ENCODE measurements at places on chromosomes 16 and 17.
A peak's percentile ranks its signal among the peaks of the same experiment; 100 is the strongest.

GRCh38 chr17:49071106-49071505 is 61.5 kb upstream of the B4GALNT2 start:
- no peak for DNase-seq

DNA sequence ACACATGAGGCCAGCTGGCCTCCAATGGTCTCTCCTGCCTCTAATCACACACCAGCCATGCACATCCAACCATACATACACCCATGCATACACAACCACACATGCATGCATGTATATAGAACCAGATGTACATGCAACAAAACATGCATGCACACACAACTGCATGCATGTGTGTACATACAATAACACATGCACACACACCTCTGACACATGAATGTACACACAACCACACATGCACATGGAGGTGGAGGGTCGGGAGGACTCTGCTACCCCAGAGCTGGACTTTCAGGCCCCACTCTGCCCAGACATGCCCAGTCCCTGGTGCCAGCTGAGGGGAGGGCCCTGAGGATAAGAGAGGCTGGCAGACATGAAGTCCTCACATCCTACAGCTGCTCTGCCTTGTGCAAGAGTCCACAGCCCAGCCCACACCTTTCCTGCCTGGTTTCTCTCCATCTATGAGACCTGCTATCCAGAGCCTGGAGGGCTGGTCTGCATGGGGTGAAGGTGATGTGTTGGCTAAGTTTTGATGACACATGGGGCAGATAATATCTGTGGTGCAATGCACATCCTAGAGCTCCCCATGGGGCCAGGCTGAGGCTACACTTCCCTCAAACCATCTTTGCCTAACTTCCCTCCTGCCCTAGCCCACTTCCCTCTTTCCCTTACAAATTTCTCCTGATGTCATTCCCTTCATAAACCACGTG is 50.9 kb upstream of the SDK2 start:
- DNase-seq, result no peak

GRCh38 chr16:67415872-67416793 is at the start of gene ZDHHC1:
Gene ZDHHC1 (minus strand): TSS chr16:67416477. CDS start chr16:67407775, 8,702 bp downstream.
- DNase-seq, result peak; percentile 66

DNA sequence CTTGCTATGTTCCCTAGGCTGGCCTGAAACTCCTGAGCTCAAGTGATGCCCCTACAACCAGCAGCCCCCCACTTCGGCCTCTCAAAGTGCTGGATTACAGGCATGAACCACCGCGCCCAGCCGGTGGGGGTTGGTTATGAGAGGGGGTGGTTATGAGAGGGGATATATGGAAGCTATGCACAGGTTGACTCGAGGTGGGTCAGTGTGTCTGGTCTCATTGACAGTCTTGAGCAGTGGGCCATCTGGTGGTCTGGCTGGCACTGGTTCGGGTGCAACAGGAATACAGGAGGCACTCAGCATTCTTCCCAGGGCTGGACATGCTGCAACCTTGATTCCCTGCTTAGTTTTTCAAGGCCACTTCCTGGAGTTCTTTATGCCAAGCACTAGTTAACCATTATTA is 5.6 kb upstream of the STX1B start:
- no peak for DNase-seq

DNA sequence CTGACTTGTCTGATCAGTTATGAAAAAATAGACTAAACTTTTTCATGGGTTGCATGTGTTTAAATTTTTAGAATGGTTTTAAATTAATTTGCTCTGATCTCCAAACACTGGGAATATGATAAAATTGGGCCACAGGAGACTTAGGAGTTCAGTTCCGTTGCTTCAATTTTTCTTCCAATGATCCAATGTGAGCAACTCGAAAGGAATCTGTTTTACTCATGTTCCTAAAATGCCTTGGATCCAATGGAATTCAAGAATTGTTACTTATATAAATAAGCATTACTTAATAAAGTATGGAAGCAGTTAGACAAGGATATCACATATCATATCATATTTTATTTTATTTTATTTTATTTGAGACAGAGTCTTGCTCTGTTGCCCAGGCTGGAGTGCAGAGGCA is 56.0 kb upstream of the NACA2 start:
- DNase-seq, result no peak

GRCh38 chr16:28526201-28527099 is 12.3 kb downstream of the NUPR1 start:
- DNase-seq, result no peak

GRCh38 chr17:56149266-56150036 is 3.8 kb upstream of the ANKFN1 start:
- no peak for DNase-seq

DNA sequence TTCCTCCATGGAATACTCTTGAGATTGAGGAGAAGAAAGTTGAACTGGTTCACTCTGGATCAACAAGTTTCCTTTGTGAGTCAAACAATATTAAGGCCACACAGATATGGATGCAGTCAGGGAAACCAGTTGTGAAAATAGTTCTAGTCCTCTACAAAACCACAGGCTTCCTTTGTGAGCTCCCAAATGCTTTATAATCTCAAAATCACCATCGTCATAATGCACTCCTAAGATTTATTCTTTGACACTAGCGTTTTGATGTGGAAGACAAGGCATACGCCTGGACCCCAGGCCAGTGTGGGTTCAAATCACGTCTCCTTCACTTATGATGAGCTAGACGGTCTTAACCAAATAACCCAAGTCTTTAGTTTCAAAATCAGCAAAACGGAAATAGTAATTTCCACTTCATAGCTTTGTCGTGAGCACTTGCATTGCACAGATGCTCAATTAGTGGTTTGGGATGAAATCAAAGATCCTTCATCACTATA is 142.6 kb downstream of the STX8 start:
- DNase-seq, result peak; percentile 28

DNA sequence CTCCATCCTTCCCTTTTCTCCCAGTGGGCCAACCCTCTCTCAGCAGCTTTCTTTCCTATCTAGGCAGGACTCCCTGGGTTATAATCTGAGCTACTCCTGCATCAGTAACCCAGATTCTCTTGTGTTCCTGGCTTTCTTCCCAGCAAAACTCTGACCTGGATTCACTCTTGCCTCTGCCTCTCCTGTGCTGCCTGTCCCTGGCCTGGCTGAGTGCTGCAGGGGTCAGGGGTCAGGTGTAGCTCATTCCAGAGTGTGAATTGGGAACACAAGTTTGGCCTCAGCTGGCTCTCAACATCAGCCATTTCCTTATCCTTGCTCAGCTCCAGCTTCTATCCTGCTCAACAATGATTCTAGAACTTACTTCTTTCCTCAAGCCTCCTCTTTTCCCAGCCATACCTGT is 2.5 kb upstream of the ST6GALNAC2 start:
- no peak for DNase-seq

DNA sequence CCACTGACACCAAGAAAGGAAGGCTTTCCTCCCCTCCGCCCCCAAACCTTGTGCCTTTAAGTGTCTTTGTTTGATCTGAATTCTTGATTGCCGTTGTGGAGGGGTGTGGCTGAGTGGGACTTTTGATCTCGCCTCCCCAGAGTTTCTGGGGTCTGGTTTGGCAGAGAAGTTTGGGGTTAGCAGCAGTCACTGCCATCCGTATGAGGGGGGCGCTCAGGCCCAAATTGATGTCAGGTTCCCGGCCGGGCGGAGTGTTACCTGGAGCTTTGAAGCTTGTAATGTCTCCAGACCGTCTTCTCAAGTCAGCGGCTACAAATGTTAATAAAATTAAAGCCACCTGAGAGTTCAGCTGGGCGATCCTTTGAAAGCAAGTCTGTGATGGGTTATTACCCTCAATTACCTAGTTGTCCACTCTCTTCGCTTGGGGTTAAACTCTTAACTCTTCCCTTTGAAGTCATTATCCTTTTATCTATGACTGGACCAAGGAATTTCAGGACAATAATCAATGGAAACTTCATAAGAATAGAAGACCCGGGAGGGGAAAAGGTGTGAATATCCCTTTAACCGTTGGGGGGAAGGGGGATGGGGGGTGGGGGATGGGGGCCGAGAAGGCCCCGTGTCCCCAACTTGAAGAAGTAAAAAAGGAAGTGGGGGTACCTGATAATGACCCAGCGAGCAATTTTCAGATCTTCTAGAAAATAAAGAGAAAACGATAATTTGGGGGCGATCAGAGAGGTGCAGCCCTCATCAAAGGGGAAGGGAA is 31.8 kb upstream of the AXIN2 start:
- no peak for DNase-seq

DNA sequence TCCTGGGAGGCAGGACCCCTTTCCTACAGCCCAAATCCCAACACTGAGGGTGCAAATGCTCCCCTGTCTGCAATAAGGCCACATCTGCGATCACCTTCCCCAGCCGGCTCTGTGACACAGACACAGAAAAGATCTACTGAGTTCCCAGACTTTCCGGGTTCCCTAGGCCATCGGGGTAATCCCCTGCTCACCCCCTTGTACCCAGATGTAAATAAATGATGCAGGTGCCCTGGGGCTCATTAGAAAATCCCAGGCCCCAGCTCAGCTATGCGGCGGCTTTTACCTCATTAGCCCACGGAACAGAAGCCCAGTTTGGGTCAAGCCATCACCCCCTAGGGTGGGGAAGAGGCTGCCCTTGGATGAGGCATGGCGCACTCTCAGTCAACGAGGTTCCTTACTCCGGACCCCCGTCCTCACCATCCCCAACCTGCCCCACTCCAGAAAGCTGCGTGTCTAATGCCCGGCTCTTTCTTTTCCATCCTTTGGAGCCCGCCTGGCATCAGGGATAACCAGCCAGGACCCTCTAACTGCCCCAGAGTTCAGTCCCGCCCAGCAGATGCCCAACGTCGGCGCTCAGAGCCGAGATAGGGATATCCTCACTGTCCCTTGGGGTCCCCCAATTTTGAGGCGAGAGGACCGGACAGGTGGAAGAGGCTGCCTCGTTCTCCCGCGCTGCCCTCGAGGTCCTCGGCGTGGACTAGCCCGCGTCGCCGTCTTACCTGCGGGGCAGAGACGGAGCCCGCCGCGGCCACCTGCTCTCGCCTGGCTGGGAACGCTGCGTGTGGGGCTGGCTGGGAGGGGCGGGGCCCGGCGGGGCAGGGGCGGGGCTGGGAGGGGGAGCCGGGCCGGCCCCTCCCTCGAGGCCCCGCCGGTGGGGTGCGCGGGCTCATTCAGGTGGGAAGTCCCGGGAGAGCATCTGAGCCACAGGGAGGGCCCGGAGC is at the start of gene ZNF385C:
ZNF385C (minus strand) TSS at position 783 of the 941 bp plus-strand sequence. CDS start 35,417 bp downstream, outside the sequence.
- peak; percentile 51 for DNase-seq

- no peak for DNase-seq
Observed at GRCh38 chr16:55508271-55508921, 476 bp upstream of the LPCAT2 start.

- no peak for DNase-seq
Observed at GRCh38 chr16:74867281-74867849, 92.7 kb upstream of the FA2H start.

GRCh38 chr17:48340916-48341315 is 89.1 kb downstream of the SKAP1 start:
- no peak for DNase-seq
